ENCODE measurements at places on chromosomes 2 and 18.

DNA sequence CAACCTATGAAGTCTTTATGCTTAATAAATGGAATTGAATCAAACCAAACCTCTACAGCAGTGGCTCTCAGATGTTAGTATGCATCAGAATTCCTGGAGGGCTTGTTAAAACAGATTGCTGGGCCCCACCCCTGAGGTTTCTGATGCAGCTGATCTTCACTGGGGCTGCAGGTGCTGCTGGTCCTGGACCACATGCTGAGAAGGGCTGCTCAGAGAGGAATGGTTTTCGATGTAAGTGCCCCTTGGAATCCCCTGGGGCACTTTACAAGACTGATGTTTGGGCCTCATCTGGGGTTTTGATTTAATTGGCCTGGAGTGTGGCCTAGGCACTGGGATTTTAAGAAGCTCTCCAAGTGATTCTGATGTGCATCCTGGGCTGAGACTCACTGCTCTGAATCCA is 403.8 kb upstream of the HS6ST1 start:
- no peak for DNase-seq

- no peak for DNase-seq
Observed at GRCh38 chr2:4908461-4908860, 783.7 kb upstream of the SOX11 start.

DNA sequence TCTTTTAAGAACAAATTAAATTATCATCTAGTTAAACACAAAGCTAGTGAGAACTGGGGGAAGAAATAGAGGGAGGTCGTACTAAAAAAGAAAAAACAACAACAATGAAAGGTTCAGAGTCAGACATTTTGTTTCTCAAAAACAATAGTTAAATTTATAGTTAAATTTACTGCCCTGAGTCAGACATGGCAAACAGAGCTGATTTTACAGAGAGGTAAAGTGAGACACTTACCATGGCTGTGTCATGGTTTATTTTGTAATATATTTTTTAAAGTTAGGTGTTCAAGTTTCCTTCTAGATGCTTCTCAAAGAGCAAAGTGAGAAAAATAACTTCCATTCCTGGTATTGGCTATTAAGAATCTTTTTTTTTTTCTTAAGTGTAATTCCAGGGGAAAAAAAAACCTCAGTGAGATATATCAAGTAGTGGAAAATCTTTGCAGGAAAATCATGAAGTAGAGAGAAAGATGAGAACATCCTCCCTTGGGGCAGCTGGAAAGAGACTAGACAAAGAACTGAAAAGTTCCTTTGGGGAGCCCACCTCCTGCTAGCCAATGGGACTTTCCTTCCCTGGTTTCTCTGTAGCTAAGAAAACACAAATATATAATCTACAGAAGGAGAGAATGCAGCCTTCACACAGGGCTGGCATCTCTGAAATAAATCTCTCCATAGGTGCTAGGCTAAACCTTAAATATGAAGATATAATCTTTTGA is 12.3 kb downstream of the KLF7 start:
- DNase-seq, result no peak

- no peak for DNase-seq
Observed at GRCh38 chr2:174750923-174751441, 13.3 kb downstream of the CHRNA1 start.

DNA sequence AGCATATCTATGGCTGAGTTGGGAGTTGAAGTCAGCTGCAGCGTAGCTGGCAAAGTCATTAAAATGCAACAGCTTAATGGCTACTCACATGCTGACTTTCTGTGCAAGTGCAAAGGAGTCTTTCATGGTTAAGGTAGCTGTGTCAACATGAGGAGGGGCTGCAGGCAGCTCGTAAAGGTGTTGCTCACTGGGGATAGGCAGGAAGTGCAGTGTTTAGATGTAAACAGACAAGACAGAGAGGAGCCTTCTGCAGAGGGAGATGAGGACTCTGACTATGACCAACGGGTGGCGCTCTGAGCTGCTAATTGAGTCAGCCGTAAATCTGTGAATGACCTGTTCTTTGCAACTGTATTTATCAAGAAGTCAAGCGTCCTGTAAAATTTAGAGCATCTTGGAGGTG is 22.3 kb upstream of the CAVIN2 start:
- DNase-seq, result no peak

DNA sequence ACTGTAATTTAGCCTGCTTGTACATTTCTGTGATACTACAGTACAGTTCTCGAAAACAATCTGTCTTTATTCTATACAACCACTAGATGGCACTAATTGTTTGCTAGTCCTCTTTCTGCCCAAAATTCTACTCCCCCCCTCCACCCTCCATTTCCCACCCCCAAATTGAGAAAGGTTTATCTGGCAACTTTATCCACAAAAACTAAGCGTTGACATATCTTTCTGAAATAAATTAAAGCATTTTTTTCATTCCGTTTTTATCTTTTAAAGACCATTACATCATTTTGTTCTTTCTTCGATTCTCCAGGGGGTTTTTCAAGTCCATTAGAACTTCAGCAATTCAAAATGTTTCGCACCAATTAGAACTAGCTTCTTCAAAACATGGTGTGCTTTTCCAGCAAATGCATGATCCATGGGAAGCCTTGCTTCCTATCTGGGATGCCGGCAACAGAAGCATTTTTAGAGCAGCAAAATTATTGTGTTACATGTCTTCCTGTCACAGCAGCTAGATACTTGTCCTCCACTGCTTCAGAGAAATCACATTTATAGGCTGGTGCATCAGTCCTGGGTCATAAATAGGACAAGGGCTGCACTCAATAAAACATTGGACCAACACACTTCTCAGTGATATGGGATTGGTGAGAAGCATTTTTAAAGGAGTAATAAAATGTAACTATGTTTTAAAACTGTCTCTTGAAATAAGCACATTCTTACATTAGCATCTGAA is 241.3 kb downstream of the PAX3 start:
- DNase-seq, result no peak

GRCh38 chr2:48569433-48569832 is 39.5 kb downstream of the STON1 start:
- no peak for DNase-seq

DNA sequence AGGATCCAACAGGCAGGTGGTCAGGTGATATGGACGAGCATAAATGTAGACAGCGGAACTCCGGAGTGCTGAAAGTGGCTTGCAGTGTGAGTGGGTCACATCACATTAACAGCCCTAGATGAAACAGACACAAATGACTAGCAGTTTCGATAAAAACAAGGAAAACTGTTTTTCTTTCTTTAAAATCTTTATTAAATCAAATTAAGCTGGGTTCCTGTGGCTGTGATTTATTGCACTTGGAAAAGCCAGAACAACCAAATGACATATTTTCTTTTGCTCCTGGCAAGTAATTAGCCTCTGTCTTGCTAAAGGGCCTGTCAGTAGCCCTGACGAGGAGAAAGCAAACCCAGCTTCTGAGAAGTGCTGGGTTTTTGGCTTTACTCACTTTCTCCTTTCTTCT is 152.9 kb upstream of the DDX18 start:
- no peak for DNase-seq

DNA sequence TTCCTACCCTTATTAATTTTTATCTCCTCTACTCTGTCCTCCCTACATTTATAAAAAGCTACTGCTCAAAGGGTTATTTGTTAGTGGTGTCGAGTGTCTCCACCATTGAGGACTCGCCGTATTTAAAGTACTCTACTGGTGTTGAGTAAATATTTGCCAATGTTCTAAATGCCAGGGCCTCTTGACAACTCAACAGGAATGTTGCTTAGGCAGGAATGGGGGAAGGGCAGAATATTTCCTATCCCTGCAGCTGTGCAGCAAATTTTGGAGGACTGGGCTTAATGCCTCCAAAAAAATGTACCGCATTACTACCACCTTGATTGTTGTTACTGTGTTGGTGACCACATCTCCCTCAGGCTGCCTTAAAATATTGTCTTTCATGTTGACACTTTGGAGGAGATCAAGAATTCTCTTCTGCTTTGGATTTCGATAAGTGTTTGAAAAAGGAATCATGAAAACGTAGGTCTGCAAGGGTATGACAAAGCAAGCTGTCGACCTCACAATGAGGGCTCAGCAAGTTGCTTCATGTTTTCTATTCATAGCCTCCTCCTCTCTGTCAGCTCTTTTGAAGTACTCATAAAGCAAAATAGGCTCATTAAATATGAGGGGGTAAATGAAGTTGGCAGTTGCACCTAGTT is 84.3 kb downstream of the EFEMP1 start:
- DNase-seq, result no peak

- DNase-seq, result no peak
Observed at GRCh38 chr2:46548103-46548486, 68.7 kb downstream of the TMEM247 start.

- no peak for DNase-seq
Observed at GRCh38 chr2:159584796-159585195, 31.6 kb downstream of the BAZ2B start.

DNA sequence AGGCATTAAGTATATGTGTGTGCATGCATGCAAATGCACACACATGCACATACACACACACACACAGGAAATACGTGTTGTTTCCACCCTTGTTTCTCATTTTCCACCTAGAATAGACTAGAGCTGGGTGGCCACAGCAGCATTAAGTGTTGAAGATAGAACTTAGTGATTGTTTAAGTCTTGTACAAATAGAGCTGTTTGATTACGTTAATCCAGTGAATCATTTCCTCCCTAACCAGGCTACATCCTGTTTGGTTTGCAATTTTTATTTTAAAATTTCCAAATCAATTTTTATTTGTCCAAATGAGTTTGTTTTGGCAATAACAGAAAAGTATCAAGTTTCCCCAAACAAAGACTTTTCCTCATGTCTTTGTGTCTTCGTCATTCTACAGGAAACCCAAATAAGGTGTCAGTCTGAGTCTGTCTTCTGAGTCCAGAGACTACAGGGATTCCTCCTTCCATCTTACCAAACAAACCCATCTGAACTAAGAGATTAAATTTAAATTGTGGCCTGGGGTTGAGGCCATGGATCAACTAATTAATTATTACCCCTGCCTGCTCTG is 74.6 kb upstream of the GALNT5 start:
- DNase-seq, result no peak

DNA sequence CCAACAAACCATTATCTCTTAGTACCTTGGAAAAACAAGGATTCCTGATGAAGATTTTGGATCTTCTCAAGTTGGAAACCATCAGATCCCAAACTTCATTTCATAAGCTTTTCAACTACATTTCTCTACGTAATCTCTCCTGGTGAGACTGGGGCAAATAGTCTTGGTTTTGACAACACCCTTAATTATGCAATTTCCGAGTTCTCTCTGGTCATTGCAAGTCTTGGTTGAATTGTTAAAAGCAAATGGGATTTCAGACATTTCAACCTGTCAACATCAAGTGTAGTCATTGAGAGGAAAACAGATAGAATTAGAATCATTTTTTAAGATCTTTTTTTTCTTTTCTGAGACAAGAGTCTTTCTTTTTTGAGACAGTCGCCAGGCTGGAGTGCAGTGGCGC is 26.2 kb downstream of the KLF7 start:
- DNase-seq, result no peak

GRCh38 chr2:98532756-98533155 is 75.6 kb downstream of the COA5 start:
- DNase-seq, result no peak

DNA sequence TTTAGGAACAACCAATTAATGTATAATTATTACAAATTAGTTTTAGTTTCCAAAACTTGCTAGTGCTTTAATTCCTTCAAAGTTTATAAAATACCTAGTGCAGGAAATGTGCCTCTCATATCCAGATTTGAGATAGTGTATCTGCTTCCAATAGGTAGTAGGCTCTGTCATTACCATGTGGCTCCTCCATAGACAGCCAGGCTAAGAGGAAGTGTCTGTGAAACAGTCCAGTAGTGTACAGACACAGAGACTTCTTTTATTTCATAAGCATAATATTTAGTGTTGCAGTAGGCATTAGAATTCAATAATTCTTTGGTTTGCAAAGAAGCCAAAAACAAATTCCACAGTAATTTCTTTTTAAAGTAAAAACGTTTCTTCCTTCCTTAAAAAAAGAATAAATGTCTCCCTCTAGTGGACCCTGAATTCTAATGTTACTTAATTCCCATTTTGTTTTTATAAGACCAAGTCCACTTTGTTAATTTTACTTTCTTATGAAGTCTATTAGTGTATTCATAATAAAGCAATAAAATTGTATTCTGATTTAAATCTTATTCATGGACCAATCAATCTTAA is 101.2 kb downstream of the NEB start:
- DNase-seq, result no peak

GRCh38 chr2:182994228-182994912 is 43.9 kb downstream of the NCKAP1 start:
- no peak for DNase-seq

DNA sequence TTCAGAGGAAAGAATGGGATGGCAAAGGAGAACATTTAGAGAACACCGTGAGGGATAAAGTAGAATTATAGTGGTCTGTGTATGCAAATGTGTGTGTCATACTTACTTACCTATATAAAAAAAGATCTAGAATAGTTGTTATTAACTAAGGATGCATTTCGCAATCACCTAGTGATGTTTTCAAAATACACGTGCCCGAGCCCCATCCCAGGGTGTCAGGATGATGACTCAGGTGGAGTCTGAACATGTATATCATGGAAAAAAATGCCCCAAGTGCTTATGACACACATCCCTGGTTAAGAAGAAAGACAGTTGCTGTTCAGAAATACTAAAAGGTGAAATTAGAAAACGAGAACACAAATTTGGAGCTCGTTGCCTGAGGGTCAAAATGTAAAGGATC is 109.0 kb downstream of the CERS6 start:
- no peak for DNase-seq

DNA sequence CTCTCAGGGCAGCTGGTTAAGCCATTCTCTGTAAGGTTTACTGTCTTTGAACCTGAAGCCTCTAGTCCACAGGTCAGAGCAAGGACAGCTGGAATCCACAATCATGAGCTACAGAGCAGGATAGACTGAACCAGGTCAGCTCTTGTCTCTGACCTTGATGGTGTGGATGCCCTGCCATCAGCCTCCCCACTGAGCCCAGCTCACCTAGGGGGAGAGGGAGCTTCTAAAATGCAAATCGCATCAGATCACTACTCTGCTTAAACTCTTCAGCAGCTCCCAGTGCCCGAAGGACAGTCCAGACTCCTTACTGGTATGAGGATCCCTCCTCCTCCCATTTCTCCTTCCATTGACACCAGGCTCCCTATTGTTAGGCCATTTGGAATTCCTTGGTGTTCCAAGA is 255.3 kb upstream of the CCDC68 start:
- DNase-seq, result no peak

DNA sequence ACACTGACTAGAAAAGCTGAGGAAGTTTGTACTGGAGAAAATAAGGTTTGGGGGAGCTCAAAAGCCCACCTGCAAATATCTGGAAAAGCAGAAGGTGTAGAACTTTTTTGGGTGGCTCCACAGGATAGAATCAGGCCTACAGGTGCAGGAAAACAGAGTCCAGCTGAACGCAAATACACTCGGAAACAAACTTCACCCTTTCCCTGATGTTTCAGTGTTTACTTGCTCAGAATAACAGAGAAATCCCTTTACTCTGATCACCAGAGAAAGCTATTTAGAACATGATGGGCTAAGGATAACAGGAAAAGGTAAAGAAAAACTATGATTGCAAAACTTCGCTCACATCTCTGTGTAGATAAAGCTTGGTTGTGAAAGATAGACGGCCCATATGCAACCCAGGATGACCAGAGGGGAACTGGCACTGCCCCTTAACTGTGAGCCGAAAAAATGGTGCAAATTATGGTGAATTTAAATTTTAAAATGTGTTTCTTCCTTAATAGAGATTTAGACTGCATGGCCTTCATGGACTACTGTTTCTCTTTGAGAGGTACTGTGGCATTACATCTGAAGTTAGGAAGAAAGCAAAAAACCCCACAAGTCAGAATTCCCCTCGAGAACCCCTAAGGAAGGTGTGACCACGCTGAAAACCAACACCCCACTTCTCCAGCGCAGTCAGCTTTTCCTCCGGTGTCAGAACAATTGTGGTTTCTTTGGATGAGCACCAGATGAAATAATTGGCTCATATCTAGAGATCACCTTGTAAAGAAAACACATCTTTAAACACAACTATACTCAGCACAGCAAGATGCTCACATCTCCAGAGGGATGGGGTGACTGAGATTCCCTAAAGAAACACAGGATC is 84.5 kb upstream of the TMEM247 start:
- no peak for DNase-seq
